ENCODE measurements at places on chromosomes 1 and 21. TPM values are rescaled to one million over a fixed set of nuclear protein-coding genes. Genes with fewer than 3 reads are reported as not detected.

DNA sequence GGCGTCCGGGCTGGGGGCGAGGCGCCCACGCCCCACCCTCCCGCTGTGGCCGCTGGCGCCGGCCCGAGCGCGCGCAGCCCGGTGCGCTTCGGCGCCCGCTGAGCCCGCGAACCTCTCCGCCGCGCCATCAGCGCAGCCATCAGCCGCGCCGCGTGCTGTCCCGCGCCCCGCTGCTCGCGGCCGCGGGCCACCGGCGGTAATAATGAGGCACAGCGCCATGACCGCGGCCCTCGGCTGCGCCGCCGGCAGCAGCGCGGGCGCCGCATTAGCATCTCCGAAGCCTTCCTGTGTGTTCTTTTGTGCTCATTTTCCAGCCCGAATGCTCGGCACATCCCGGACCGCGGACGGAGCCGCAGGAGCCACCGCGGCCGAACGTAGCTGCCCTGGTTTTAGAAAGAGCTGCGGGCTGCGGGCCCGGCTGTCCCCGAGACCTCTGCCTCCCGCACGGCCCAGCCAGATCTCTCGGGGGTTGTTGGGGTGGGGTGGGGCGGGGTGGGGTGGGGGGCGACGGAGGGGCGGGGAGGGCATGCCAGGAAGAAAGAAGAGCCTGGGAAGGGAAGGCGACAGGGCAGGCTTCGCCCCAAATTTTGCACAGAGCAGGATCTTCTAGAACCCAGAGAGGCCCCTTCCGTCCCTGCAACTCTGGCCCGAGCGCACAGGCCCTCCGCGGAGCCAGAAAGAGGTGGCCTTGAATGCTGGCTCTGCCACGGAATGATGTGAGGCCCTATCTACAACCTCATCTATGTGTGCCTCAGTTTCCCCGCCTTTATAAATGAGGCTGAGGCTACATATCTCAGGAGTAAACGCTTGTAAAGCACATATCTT, 55.3 kb downstream of the RRAGC start:
- DNase-seq, result no peak
- H3K27ac ChIP-seq, result no peak overlapping the region
- H3K36me3 ChIP-seq, result no peaks in the 10 kb centered on the region
- peaks cover 3% of the 10 kb centered on the region for H3K4me1 ChIP-seq
- peak overlapping the region; percentile 35 for H3K4me3 ChIP-seq
- peaks cover 15% of the 10 kb centered on the region for H3K27me3 ChIP-seq

TTC34 gene
- total RNA-seq, result 0.44 TPM

DNA sequence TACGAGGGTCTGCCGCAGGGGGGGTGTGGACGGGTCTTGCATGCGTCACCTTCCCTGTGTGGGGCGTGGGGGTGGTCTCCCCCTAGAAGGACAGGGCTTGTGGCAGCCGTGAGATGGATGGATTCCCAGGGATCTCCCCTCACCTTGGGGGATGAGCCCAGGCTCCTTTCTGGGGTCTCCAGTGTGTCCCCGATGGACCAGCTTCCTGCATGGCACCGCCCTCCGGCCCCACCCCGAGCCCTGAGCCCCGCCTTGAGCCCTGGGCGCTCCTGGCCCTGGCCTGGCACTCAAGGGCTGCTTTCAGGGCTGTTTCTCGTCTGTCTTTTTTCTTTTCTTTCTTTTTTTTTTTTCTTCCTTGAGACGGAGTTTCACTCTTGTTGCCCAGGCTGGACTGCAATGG, 59.5 kb downstream of the SKI start:
- DNase-seq, result no peak
- H3K27ac ChIP-seq, result no peak overlapping the region
- H3K4me1 ChIP-seq, result peaks cover 17% of the 10 kb centered on the region
- no peaks in the 10 kb centered on the region for H3K36me3 ChIP-seq
- H3K4me3 ChIP-seq, result no peak overlapping the region

DNA sequence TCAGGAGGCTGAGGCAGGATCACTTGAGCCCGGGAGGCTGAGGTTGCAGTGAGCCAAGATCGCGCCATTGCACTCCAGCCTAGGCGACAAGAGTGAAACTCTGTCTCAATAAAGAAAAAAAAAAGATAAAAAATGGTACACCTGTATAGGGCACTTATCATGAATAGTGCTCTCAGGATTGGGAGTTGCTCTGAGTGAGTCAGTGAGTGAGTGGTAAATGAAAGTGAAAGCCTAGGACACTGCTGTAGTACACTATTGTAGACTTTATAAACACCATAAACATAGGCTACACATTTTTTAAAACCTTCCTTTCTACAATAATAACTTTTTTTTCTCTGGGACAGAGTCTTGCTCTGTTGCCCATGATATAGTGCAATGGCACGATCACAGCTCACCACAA, 16.8 kb downstream of the PHTF1 start:
- DNase-seq, result no peak
- peaks cover 22% of the 10 kb centered on the region for H3K36me3 ChIP-seq
- H3K4me3 ChIP-seq, result no peak overlapping the region
- no peak overlapping the region for H3K27ac ChIP-seq
- no peaks in the 10 kb centered on the region for H3K27me3 ChIP-seq

GRCh38 chr1:170134521-170134920, 11.2 kb upstream of the NTMT2 start:
- H3K4me1 ChIP-seq, result peaks cover 9% of the 10 kb centered on the region
- H3K27ac ChIP-seq, result no peak overlapping the region
- no peak overlapping the region for H3K4me3 ChIP-seq
- no peaks in the 10 kb centered on the region for H3K27me3 ChIP-seq
- no peak for DNase-seq
- H3K36me3 ChIP-seq, result no peaks in the 10 kb centered on the region

- H3K27ac ChIP-seq, result no peak overlapping the region
- DNase-seq, result peak; percentile 68
- no peak overlapping the region for H3K4me3 ChIP-seq
- no peaks in the 10 kb centered on the region for H3K27me3 ChIP-seq
- H3K4me1 ChIP-seq, result no peaks in the 10 kb centered on the region
Observed at GRCh38 chr1:176880955-176881595, 283.4 kb downstream of the ASTN1 start.

GRCh38 chr1:177864538-177865305, 105.1 kb downstream of the SEC16B start:
- H3K4me3 ChIP-seq, result no peak overlapping the region
- no peak overlapping the region for H3K27ac ChIP-seq
- H3K27me3 ChIP-seq, result no peaks in the 10 kb centered on the region
- no peaks in the 10 kb centered on the region for H3K4me1 ChIP-seq

KTI12 gene
- total RNA-seq, result 4.3 TPM

- H3K27ac ChIP-seq, result no peak overlapping the region
- H3K4me3 ChIP-seq, result no peak overlapping the region
- no peaks in the 10 kb centered on the region for H3K4me1 ChIP-seq
Observed at GRCh38 chr1:29793101-29793546, 556.8 kb downstream of the PTPRU start.

All from heart left ventricle (tissue), 16 donors.